ENCODE measurements at places on chromosomes 12 and 14.

DNA sequence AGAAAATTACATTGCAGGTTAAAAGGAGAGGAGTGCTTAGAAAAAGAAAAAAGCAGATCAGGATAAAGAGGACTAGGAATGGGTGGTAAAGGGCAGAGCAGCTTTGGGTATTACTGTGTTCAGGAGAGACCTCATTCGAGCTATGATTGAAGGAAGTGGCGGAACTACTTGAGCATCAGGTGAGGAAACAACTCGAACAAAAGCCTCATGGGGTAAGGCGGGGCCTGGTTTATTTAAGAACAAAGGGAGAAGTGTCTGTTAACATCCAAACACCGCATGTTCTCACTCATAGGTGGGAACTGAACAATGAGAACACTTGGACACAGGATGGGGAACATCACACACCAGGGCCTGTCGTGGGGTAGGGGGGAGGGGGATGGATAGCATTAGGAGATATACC, 444.6 kb upstream of the CCDC196 start:
- DNase-seq, result no peak

DNA sequence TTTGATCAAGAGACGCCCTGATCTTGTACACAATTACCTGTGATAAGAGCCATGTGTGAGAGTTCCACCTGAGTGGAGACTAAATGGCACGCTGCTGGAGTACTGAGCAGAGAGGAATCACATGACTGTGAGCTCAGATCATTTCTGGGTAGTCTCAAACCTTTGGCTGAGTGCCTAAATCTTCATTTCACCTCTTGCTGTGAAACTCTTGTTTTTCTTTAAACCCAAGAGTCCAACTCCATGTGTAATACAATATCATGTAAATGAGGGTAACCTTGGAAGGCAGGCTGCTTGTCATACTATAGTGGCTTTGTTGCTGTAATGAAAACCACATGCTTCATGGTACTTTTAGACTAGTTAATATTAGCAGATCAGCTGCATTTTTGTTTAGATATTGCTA, 156.9 kb downstream of the CAND1 start:
- DNase-seq, result no peak

DNA sequence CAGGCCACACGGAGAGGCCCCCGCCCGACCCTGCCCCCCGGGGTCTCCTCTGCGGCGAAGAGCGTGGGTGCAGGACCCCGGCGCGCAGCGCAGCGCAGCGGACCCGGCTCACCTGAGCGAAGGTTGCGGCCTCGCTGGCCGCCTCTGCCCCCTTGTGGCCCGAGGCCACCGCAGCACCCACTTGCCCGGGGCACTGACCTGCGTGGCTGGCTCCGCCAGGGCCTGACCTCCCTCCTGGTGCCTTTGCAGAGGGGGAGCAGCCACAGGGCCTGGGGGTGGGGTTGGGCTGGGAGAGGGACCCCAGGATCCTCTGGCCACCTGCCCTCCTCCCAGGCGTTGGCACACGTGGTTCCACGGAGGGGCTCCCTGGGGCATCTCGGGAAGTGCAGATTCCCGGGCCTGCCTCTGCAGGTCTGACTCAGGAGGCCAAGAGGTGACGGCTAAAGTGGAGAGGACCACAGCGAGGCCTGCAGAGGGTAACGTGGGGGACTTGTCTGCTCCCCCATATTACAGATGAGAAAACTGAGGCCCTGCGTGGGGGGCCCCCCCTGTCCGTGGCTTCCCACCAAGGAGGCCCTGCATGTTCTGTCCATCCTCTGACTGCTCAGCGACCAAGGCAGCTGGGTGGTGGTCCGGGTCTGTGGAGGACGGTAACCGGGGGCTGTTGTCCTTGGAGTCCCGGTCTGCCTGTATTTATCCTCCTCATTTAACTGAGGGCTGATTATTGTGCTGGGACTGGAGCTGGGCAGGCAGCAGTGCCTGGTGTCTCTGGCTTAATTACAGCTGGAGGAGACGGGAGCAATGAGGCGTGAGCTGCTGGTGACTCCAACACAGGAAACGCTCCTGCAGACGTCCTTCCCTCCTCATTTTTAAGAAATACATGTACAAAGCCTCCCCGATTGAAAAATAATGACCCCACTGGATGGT, 67.9 kb upstream of the BEGAIN start:
- DNase-seq, result peak; percentile 11

GRCh38 chr14:74922752-74923401, at the start of gene RPS6KL1:
Gene RPS6KL1, minus strand, starts transcription at chr14:74923260. Its CDS starts 1,719 bp downstream, at chr14:74921541.
- DNase-seq, result peak; percentile 61

DNA sequence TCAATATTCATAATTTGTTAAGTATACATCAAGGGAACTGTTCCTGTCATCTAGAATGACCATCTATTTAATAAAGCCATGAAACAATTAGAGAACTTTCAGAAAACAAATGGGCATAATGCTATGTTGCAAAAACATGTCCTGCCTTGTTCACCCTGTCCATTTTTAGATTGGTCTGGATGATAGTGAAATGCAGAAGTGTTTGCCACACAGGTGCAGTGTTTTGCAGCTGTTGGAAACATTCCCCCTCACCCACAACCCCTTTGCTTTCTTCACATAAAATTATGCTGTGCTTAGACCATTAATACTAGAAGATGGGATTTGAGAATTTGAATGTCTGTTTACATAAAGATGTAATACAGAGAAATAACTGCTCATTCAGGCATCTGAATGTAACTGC, 36.5 kb downstream of the LEMD3 start:
- DNase-seq, result no peak

- DNase-seq, result no peak
These were observed 153.5 kb downstream of the RBM19 start for GRCh38 chr12:113812411-113813228.

GRCh38 chr12:66999141-66999540, 270.0 kb upstream of the CAND1 start:
- DNase-seq, result no peak

DNA sequence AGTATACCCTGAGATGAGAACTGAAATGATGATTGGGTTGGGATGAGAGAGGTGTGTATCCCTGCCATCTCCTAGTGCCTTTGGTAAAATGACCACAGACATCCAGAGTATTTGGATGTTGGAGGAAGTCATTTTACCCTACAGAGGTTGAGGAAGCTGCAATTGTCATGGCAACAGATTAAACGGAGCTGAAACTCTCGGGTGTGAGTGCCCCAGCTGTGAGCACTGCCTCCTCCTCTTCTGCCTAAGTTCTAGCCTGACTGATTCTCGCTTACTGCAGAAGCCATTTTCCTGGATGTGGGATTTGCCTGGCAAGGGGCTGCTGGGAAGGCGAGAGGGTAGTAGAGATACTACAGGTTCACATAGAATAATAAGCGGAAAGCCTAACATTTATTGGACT, 10.3 kb upstream of the PPP4R4 start:
- DNase-seq, result no peak

DNA sequence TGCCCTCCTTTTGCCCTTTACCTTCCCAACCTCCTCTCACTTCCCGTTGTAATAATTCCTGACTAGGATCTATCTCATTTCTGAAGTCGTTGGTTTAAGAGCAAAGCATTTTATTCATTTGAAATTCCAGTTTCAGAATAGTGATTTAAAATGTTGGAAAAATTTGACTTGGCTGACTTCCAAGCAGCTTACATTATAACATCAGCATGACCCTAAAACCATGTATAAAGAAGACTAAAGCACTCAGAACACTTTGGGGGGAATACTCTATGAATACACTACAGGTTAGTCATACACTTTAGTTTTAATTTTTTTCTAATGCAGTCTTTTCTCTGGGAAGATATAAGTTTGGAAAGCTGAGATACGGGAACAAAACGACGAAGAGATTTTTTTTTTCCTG, 161.1 kb downstream of the BTG1 start:
- no peak for DNase-seq

DNA sequence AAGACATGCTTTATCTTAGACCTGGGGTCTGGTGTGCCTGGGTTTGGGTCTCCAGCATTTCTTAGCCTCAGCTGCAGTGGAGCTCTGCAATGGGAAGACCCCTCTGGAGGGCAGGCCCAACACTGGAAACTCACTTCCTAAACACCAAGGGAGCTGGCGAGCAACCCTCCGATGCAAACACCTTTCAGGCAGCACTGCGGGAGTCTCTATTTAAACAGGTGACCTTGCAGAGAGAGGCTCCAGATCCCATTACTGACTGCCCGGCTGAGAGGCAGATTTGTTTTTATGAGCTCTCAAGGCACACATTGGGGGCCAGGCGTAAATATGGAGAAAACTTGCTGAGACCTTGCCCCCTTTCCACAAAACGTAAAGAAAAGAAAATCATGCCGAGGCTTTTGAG, 195.5 kb downstream of the PAX9 start:
- DNase-seq, result no peak

- no peak for DNase-seq
These were observed 13.4 kb downstream of the ALDH2 start for GRCh38 chr12:111780166-111780565.

- DNase-seq, result peak; percentile 23
These were observed at the start of gene AKAP5 for GRCh38 chr14:64465191-64465822. Gene AKAP5, plus strand, starts transcription at chr14:64465499. Its CDS starts 2,896 bp downstream, at chr14:64468395.

- no peak for DNase-seq
These were observed 5.9 kb upstream of the DEGS2 start for GRCh38 chr14:100165376-100165775.

DNA sequence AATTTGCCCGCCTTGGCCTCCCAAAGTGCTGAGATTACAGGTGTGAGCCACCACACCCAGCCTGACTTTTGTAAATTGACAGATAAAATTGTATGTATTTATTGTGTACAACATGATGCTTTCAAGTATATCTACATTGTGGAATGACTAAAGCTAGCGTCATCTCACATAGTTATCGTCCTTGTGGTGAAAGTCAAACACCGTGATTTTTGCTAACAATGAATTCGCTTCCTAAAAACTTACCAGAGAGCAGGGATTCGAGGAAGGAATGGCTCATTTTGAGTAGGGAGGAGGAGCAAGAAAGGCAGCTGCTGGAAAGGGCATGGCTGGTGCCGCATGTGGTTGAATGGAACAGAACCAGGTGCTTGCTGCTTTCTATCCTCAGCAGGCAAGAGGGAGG, 85.4 kb downstream of the LGMN start:
- DNase-seq, result no peak

- DNase-seq, result no peak
These were observed 43.9 kb upstream of the MDM1 start for GRCh38 chr12:68375756-68376695.

- no peak for DNase-seq
These were observed 103.1 kb downstream of the SEC23A start for GRCh38 chr14:38999949-39000348.

DNA sequence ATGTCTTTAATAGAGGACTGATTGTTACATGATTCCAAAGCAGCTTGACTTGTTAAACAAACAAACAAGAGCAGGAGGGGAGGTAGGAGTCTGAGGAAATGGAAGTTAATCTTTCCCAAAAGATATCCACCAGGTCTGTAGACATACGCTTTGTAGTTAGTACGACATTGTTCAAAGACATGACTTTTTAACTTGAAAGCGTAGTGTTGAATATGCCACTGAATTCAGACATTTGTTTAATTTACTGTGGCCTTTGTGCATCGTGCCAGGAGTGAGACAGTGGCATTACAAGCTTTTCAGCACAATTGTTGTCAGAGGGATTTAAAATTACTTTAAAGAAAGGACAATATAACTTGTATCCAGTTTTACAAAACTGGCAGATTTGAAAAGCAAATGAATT, 53.0 kb downstream of the SAV1 start:
- no peak for DNase-seq

DNA sequence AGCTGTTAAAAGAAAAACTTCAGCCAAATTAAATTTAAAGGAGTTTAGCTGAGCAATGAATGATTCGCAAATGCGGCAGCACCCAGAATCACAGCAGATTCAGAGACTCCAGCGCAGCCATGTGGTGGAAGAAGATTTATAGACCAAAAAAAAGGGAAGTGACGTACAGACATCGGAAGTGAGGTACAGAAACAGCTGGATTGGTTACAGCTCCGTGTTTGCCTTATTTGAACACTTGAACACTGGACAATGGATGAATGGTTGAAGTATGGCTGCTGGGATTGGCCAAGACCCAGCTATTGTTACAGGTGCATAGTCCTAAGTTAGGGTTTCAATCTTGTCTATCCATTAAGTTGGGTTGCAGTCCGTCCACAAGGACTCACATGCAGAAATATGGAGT, 42.6 kb downstream of the GALNT8 start:
- no peak for DNase-seq

GRCh38 chr12:78571953-78572352, 292.6 kb upstream of the SYT1 start:
- DNase-seq, result no peak

GRCh38 chr12:107446476-107446875, 239.1 kb upstream of the PWP1 start:
- no peak for DNase-seq

- no peak for DNase-seq
These were observed 161.0 kb upstream of the FKBP4 start for GRCh38 chr12:2633825-2634200.

GRCh38 chr14:96275177-96276112, 19.4 kb downstream of the BDKRB1 start:
- peak; percentile 53 for DNase-seq

GRCh38 chr12:16972923-16973770, 367.2 kb upstream of the LMO3 start:
- DNase-seq, result no peak

GRCh38 chr12:69107541-69107940, 131.8 kb upstream of the CPSF6 start:
- no peak for DNase-seq

- no peak for DNase-seq
These were observed 7.8 kb downstream of the RPAP3 start for GRCh38 chr12:47698055-47698454.

- DNase-seq, result no peak
These were observed 26.0 kb downstream of the ZNF664 start for GRCh38 chr12:123998991-123999359.

- no peak for DNase-seq
These were observed 18.1 kb upstream of the SGPP1 start for GRCh38 chr14:63745858-63746425.

GRCh38 chr12:75658901-75659823, 147.8 kb upstream of the KRR1 start:
- DNase-seq, result no peak

- DNase-seq, result no peak
These were observed 33.3 kb upstream of the TBX5 start for GRCh38 chr12:114439261-114439683.

GRCh38 chr14:104530646-104531045, 48.9 kb upstream of the C14orf180 start:
- DNase-seq, result no peak

DNA sequence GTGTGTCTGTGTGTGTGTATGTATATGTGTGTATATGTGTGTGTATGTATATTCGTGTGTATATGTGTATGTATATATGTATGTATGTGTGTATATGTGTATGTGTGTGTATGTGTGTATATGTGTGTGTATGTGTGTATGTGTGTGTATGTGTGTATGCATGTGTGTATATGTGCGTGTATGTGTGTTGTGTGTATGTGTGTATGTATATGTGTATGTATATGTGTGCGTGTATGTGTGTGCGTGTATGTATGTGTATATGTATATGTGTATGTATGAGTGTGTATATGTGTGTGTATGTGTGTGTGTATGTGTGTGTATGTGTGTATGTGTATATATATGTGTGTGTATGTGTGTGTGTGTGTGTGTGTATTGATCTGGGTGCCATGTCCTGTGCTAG, 31.8 kb upstream of the SLC10A1 start:
- DNase-seq, result no peak

- no peak for DNase-seq
These were observed 28.3 kb upstream of the COL2A1 start for GRCh38 chr12:48032597-48032996.
